Activated naive CD4-positive, alpha-beta T cell treated with anti-CD3 and anti-CD28 coated beads, Interleukin-2, amount 50 U/mL, for 72 hours (primary cell): ENCODE measurements at places on chromosomes 7 and 10. TPM values are rescaled to one million over a fixed set of nuclear protein-coding genes. Genes with fewer than 3 reads are reported as not detected.

Gene VPS37D
- 0.95 TPM for total RNA-seq

Gene RGS10
- 251 TPM for total RNA-seq

Gene TFPI2
- 0.82 TPM for total RNA-seq

Gene ANKRD2
- total RNA-seq, result 0.25 TPM

Gene EEPD1
- 0.82 TPM for total RNA-seq

Gene CRHR2
- not detected for total RNA-seq

Gene DOCK4
- total RNA-seq, result 1.1 TPM

Gene RELN
- not detected for total RNA-seq

Gene DNAJC12
- total RNA-seq, result 37.3 TPM

Gene NPY4R
- total RNA-seq, result not detected

- peak; percentile 85 for DNase-seq
Observed at GRCh38 chr10:119650692-119651513, at the start of gene BAG3. BAG3 (plus strand) TSS chr10:119651380; CDS start chr10:119651676, 296 bp downstream.

DNA sequence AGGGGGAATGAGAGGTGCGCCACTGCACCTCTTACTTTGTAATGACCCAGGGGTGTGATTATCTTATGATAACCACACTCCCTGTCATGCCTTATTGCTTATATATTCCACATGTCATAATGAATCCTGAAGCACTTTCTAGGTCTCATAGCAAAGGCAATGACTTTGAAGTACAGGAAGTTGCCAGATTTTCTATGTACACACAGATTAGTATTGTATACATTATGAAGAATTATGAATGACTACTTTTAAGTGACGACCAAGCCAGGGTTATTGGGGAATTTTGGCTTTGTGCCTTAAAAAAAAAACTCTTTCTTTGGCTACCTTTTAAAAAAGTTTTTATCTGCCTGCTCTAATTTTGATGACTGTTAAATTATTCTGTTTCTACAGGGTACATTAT lies 269.6 kb downstream of the MDFIC start:
- DNase-seq, result no peak

DNA sequence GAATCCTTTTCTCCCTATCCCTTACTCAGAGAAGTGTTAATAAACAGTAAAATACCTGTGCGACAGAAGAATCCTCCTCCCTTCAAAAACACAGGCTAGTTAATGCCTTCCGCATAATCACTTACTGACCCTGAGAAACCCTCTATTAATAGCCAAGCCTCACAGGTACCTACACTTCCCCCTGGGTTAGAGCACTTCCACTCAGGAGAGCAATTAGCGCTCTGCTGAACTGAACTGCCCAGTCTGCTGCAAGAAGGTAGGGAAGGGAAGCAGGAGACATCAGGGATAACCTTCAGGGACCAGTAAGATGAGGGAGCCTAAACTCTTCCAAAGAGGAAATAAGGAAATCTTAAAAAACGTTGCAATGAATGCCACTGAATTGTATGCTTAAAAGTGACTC lies 39.6 kb downstream of the KIAA1549 start:
- DNase-seq, result no peak

DNA sequence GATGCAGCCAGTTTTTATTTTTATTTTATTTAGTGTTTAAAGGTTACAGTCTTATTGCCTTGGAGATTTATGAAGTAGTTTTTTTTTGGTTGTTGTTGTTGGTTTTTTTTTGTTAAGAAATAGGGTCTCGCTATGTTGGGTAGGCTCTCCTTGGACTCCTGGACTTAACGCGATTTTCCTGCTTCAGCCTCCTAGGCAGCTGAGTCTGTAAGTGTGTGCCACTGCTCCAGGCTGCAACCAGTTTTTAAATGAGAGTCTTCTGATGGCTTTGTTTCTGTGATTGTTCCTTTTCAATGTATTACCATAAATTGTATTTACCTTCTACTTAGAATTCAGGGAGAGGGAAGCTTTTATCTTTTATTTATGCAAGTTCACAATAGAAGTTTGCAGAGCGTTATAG lies 62.8 kb downstream of the BICC1 start:
- DNase-seq, result no peak

- DNase-seq, result no peak
Observed at GRCh38 chr10:33321516-33321915, 13.0 kb downstream of the NRP1 start.

DNA sequence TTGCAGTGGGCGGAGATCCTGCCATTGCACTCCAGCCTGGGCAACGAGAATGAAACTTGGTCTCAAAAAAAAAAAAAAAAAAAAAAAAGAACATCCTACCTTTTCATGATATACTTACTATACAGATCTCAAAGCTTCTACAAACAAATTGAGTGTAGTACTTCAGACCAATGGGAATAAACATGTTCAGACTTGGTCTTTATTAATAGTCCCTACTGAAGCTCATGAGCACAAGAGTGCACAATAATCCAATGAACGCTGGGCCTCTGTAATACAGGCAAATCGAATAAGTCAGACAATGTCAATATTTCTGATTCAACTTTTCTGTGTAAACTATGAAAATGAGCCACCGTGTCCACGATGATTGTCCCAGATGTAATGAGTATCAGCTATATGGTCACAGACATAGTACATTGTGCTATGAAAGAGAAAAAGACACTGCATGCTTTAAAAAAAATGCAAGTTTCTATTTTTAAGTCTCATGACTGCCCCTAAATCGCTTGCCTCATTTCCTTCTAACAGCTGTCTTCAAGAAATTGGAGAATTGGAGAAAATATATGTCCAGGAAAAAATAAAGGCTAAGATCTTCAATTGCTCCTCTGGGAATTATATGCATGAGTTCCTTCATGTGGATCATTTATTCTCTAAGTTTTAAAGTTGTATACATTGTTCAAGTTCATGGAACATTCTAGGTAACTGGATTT lies 64.0 kb upstream of the CTTNBP2 start:
- DNase-seq, result no peak

DNA sequence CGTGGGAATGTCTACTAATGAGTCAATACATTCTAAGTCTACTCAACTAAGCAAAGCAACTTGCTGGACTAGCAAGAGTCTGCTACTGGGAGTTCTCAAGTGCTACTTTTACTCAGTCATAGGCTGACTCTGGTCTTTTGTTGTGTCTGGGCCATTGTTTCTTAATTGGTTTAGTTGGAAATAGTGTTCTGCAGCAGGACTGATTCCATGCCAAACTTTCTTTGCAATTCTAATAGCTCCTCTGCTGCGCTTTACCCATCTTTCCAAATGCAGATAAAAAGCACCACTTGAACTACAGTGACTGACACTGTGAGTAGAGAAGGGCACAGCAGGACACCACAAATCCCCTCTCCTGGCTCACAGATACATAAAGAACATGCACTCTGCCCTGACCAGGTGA lies 125.7 kb downstream of the CD36 start:
- DNase-seq, result no peak

DNA sequence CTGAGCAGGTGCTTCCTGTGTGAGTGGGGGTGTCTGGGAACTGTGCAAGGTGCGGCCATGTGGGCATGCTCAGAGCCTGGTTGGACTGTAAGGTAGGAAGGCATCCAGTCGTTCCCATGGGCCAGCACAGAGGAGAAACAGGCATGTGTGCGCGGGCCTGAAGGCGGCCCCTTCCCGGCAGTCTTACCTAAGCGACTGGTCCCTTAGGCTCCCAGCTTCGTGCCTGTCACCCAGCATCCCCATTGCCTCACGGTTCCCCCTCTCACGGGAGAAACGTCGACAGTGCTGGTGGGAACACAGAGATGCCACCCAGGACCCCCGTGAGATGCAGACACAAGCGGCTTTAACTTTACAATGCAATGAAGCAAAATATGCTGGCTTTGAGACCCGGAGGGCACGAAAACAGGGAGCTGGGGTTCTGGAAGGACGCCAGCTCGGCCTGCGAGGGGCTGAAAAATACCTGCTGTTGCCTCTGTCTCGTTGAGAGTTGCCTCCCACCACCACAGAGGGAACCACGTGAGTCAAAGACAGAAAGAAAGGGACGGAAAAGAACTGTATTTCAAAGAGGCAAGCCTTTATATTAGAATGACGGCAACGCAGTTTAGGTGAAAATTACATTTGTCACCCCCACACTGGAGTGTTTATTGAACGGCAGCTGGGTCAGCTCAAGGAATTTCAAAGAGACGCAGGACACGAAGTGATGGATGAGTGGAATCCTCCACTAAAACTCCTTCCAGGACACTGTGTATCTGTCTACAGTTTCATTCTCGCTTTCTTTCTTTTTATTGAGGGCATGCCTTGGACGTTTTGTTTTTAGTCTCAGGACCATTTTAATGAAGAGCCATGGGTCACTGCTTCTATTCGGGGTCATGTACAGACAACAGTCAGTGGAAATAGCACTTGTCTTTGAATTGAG lies 128.4 kb downstream of the DNAJB6 start:
- peak; percentile 23 for DNase-seq

DNA sequence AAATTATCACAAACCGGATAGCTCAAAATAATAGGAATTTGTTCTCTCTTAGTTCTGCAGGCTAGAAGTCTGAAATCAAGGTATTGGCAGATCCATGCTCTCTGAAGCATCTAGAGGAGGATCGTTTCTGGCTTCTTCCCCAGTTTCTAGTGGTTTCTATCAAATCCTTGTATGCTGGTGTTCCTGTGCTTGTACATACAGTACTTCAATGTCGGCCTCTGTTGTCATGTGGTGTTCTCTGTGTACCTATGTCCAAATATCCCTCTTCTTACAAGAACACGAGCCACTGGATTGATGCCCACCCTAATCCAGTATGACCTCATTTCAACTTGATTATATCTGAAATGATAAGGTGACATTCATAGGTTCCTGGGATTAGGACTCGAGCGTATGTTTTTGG lies 9.8 kb upstream of the TAX1BP1 start:
- DNase-seq, result no peak

DNA sequence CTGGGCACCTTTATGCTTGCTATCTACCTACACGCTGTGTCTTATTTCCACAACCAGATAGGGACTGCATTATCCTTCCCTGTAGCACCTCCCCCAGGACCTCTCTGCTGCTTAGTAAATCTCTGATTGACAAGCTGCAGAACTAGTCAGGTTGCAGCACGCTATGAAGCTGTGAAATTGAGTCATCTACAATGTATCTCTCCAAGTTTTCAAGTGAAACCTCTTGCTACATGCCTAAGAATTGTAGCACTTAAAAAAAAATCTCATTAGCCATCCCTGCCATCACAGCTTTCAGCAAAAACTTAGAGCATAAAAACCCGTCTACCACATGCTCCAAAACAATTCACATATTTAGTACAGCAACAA lies 69.7 kb upstream of the FGFR2 start:
- no peak for DNase-seq
